Occipital lobe (tissue), 3 donors: ENCODE measurements at places on chromosomes 5 and 9. TPM values are rescaled to one million over a fixed set of nuclear protein-coding genes. Genes with fewer than 3 reads are reported as not detected.

The ZNF608 gene
- 95.6 TPM for total RNA-seq

- DNase-seq: no peak
Observed at GRCh38 chr9:91348191-91348807, 13.4 kb downstream of the AUH start.

GRCh38 chr5:135219868-135220267 lies 179.2 kb downstream of the MACROH2A1 start:
- no peak for DNase-seq

GRCh38 chr5:55509097-55509496 lies 25.7 kb downstream of the PLPP1 start:
- no peak for DNase-seq

DNA sequence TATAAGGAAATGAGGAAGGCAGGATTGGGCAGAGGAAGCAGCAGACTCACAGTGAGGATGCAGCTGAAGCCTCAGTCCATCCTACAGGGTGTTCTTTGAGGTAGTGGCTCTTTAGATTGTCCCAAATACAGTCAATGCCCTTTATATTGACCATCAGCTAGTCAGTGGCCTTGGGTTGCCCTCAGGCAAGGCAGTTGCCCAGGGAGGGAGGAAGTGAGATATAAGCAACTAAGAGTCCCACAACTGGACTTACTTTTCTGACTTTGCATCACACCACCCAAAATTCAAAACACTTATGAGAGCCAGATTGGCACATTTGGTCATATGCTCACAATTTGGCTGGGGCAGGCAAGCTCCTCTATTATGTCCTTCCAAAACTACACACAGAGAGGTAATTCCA lies 9.4 kb upstream of the SLC12A2 start:
- no peak for DNase-seq

- no peak for DNase-seq
Observed at GRCh38 chr5:1643651-1644392, 120.1 kb upstream of the LPCAT1 start.

DNA sequence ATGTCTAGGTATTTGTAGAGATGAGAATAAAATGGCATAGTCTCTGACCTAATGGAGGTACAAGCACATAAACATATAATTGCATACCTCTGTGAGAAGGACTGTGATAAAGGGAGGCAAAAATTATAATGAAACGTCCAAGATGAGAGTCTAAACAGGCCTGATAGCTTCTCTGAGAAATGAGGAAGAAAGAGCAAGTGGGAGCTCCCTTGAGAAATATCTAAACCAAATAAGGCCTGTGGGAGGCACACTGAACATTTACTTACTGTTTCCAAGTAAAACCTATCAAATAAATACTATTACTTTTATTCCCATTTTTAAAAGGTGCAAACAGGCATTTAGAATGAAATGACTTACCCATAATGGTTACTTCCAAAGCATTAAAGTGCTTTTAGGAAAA lies 125.6 kb upstream of the PAPPA start:
- no peak for DNase-seq

The INSL4 gene
- total RNA-seq: not detected

The CDH9 gene
- 34.2 TPM for total RNA-seq

The CDKN2AIPNL gene
- 52.9 TPM for total RNA-seq

The PCDHB2 gene
- total RNA-seq: 14.2 TPM

- DNase-seq: no peak
Observed at GRCh38 chr9:136082496-136083361, 12.4 kb downstream of the NACC2 start.

DNA sequence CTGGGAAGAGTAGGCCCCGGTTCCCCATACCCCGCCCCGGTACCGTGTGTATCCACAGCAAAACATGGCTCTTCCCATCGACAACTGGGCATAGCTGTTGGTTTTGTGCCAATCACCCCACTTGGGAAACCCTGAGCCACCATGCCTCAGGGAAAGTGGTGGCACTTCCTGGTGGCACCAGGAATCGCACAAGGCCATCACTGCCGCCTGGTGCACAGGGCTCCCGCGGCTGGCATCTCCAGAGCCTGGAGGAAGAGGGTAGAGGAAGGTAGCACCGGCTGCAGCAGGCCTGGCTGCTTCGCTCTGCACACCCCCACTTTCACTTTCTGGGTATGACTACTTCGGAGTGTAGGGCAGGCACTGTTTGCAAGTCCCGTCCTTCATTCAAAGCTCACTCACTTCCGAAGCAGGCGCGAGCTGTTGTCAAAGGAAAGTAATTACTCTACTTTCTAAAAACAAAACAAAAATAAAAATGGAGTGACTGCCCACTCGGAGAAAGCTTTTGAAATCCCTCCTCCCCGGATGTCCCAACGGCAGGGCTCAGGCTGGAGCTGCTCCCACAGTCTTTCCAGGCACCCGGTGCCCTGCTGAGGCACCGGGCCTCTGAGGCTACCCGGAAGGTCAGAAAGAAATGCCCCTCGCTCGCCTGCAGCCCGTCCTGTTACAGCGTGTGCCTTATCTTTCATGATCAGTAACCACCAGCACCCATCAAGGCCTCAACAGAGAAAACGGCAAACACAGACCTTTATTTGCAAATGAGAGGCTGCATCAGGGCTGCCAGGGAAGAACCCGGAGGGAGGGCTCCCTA lies 2.0 kb downstream of the BRD3 start:
- DNase-seq: no peak

DNA sequence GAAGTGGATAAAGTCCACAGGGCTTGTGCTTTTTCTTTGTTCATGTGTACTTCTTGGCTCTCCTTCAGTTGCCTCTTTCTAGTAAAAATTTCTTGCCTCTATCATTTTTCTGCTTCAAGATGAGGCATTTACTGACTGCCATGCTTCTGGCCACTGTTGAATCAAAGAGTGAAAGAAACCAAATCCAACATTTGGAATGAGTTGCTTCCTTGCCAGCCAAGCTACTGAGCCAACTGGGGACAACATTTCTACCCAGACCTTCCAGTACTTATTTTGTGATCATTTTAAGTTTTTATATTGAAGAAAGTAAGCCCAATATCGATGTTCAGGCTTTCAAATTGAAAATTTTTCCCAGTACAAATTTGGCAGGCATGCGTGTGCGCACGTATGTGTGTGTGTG lies 73.2 kb downstream of the SNCAIP start:
- DNase-seq: no peak

DNA sequence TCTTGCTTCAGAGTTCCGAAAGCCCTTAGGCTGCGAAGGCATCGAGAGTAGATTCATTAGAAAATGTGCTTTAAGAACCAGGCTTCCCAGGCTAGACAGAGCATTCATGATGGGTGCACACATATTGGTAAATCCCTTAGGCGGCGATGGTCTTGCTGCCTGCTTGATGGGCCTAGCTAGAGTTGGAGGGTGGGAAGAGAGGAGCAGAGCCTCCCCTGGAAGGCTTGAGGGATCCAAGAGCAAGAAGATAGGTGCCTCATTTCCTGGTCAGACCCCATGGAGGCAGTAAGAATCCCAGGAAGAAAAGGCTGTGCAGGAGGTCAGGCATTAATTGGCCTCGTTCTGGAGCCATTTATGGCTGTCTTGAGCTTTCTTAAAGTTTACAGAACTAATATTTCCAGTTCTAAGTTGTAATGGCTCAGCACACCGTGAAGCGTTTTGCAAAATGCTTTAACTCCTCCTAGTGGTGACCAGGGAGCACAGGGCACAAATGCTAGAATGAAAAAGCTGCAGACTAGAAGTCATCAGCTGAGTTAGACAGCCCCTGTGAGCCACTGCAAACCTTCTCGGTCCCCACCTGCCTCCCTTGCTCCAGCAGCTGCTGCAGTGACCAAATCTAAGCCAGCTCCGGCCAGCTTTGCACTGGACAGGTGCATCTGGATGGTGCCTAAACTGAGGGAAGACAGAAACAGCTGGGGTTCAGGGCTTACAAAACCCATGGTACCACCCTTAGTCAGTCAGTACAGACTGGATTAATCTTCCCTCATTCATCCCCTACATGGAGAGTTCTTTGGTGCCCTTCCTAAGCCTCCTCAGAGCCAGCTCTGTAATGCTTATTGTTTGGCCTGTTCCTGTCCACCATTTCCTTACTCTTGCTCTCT lies 14.7 kb downstream of the SLC45A2 start:
- DNase-seq: no peak

GRCh38 chr5:58259685-58260152 lies 200.2 kb downstream of the PLK2 start:
- DNase-seq: no peak

GRCh38 chr9:120734607-120735410 lies 20.5 kb upstream of the MEGF9 start:
- DNase-seq: no peak

DNA sequence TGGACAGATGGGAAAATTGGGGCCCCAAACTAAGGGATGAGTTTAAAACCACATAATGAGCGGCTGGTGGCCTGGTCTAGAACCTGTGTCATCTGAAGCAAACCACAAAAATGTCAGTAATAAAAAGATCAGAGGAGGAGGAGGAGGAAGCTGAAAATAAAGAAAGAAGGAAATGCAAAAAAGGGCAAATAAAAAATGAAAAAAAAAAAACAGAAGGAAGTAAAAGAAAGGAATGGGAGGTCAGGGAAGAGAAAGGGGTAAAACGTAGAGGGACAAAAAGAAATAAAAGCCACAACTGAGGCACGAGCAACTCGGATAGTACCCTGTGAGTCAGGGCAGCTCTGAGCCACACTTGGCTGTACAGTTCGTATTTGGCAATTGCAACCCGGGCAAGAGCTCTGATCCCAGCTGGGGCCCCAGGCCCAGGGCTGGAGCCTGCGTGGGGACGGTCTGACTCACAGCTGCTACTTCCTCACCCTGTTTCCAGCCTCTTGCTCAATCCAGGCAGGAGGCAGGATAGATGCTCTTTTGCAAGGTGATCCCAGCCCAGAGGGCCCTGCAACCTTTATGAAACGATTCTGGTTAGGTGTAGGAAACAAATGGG lies 137.9 kb upstream of the TRIM32 start:
- DNase-seq: peak; percentile 15
